NAMALWA (cell line): ENCODE measurements at places on chromosomes 6 and 20.
A peak's percentile ranks its signal among the peaks of the same experiment; 100 is the strongest.

- no peak for DNase-seq
These were observed 87.5 kb upstream of the SYNDIG1 start for GRCh38 chr20:24381886-24382285.

- no peak for DNase-seq
These were observed 5.8 kb downstream of the GZF1 start for GRCh38 chr20:23367770-23368169.

GRCh38 chr20:20832715-20833114 lies 120.3 kb upstream of the RALGAPA2 start:
- DNase-seq: no peak

DNA sequence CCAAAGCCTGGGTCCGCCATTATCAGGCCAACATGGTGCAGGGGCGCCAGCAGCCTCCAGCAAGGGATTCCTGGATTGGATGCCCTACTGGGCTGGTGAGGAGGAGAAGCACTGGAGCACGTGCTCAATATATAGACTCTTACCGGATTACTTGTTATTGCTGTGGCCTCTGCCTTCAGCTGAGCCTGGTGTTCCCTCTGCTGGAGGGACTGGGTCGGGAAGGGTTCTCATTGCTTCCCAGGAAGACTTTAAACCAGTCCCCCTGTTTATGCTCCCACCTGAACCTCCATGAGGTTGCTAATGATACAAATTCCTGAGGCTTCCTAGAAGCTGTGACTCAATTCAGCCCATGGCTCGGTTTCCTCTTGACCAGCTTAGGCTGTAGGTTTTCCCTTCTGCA lies 186.7 kb upstream of the ARID1B start:
- no peak for DNase-seq

DNA sequence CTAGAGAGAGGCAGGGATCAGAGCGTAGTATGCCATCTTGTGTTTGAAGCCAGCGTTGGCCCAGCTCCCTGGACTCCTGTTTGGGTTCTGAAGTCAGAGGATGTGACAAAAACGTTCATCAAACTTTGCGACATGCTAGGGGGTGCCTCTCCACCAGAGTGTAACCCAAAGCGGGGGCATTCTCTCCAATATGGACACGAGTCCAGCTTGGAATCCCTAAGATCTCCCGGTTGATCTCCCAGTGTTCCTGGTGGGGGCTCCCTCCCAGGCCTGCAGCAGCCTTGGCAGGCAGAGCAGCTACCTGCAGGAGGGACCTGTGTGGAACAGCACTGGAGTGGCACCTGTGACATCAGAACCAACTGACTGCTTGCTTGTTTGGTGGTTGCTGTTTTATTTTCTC lies 218.8 kb upstream of the ECI2 start:
- DNase-seq: no peak

DNA sequence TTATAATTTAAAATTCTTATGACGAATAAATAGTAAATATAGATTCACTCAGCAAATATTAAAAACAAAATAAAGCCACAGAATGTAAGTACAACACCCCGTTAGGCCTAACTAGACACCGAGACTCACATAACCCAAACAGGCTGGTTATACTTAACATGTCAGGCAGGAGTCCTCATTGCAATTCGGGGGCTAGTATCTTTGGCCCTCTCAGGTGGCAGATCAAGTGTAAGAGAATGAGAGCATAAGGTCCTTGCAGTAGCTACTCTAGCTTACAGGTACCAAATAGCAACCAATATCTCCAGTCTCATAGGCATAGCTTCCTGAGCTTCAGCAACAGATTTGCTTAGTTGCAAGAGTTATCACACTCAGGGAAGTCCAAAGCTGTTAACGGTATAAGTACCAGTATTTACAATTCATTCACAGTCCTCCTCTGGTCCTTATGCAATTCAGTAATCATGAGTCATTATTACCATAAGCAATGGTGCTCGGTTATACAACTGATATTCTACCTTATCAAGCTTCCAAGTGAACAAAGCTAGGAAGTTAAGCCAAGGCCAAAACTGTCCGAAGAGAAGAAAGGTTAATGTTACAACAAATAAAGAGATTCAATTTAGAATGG lies 20.1 kb downstream of the REV3L start:
- no peak for DNase-seq

DNA sequence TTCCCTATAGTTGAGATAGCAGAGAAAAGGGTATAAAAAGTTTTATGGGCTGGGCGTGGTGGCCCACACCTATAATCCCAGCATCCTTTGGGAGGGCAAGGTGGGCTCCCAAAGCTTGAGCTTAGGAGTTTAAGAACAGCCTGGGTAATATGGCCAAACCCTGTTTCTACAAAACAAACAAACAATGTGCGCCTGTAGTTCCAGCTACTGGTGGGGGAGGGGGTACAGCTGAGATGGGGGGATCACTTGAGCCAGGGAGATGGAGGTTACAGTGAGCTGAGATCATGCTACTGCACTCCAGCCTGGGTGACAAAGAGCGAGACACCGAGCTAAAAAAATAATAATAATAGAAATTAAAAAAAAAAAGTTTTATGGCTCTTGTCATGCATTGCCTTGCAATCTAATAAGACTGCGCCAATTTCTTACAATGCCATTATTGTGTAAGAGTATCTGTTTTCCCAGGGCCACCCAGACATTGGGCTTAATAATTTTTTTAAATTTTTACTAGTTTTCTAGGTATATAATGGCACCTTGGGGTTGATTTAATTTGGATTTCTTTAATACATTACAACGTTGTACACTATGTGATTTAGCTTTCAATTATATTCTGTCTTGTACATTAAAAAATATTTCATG lies 3.9 kb downstream of the ACSS2 start:
- DNase-seq: no peak

- no peak for DNase-seq
These were observed 42.8 kb downstream of the MMS22L start for GRCh38 chr6:97240222-97240621.

GRCh38 chr6:39567091-39567490 lies 158.1 kb downstream of the KIF6 start:
- DNase-seq: no peak

DNA sequence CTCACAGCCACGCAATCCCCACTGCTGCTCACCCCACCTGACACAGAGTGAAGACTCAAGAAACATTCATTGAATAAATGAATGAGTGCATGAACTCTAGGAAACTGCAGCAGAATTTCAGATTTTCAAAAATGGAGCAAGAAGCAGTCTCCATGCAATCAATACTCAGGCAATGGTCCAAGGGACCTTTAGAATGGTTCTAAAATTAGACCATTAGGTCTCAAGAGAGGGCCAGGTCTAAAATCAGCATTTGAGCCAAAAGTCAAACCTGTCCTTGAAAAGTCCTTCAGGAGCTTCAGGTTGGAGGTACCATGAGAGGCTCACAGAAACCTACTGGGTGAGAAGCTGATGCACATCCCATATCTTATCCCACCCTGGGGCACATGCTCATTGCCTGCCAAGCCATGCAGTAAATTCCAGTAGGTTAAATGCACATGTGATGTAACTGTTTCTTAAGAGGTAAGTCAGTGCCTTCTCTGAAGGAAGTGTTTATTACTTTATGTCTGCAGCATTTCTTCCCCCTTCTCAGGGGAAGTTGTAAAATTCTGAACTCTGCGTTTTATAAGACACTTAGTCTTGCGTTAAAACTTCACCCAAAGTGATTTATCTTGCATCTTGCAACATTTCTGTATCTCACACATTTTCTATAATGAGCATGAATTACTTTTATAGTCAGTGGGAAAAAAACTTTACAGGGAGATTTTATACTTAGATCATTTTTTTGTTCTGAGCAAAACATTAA lies 126.6 kb downstream of the ADAT2 start:
- no peak for DNase-seq

DNA sequence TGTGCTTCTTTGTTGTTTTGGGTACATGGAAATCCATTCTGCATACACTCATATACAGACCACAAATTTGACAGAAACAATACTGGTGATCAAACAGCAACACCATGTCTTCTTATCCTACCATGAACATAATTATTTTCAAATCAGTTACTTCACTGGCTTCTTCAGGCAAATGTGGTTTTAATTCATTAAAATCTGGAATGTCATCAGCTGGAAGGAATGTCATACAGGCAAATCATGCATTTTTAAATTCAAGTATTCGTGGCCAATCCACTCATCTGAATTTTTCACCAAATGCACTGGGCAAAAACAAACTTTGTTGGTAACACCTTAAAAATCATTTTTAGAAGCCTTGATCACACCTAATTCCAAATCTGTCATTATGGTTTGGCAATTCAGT lies 59.3 kb downstream of the KIF6 start:
- no peak for DNase-seq

GRCh38 chr6:83257791-83258190 lies 64.6 kb downstream of the RWDD2A start:
- DNase-seq: no peak

DNA sequence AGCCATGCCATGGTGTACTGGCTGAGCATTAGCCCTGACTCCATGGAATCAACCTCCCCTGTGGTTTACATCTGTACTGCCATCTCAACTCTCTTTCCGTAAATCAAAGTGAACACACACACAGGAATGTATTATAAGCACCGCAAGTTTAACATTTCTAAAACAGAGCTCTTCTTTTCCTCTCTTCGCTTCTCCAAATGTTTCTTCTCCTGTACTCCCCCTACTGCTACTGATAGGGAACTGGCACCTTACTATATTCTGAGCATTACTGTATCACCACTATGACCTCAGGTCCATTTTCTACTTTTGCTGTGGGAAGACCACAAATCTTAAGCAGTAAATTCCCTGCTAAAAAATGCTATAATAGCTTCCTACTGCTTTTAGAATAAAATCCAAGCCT lies 101.2 kb downstream of the NUS1 start:
- peak; percentile 4 for DNase-seq

GRCh38 chr6:169073311-169073710 lies 180.3 kb downstream of the THBS2 start:
- DNase-seq: no peak

- no peak for DNase-seq
These were observed 128.2 kb upstream of the ADGRB3 start for GRCh38 chr6:68506911-68507310.

- no peak for DNase-seq
These were observed 185.6 kb downstream of the KIF16B start for GRCh38 chr20:16387666-16388065.

DNA sequence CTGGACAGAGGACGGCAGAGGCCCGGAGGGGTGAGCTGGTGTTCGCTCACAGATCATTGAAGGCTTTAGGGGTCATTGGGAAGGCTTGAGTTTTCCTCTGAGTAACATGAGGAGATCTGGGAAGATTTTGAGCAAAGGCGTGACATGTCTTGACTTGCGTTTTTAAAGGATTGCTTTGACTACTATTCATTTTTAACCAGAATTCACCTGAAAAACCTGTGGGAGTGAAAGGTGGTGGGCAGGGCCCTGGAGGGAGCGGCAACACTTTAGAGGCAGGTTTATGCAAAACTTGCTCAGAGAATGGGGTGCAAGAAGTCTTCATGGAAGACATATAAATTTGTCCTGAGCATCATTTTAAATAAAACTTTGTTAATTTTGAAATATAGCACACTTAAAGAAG lies 72.2 kb upstream of the EEF1E1 start:
- no peak for DNase-seq

- DNase-seq: no peak
These were observed 33.6 kb downstream of the TMX4 start for GRCh38 chr20:7985916-7986315.

GRCh38 chr6:129774697-129775447 lies 64.9 kb upstream of the ARHGAP18 start:
- peak; percentile 63 for DNase-seq

GRCh38 chr6:146071781-146072180 lies 42.9 kb downstream of the GRM1 start:
- DNase-seq: no peak

- DNase-seq: no peak
These were observed 238.0 kb downstream of the ANKRD60 start for GRCh38 chr20:57990396-57990987.

DNA sequence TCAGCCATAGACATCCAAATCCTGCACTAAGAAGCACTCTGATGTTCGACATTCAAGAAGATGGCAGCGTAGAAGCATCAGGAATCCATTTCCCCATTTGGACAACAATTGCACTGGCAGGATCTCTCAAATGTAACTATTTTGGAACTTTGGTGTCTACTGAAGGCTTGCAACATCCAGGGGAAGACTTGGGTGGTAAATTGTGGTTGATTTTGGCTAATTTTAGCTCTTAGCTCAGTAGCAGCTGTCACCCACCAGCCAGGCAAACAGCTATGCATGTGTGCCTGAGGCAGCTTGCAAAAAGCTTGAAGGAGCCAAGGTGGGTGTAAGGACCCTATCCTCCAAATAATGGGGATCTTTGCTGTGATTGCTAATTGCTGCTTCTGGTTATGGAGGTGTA lies 35.1 kb upstream of the PPP1R3G start:
- peak; percentile 27 for DNase-seq

DNA sequence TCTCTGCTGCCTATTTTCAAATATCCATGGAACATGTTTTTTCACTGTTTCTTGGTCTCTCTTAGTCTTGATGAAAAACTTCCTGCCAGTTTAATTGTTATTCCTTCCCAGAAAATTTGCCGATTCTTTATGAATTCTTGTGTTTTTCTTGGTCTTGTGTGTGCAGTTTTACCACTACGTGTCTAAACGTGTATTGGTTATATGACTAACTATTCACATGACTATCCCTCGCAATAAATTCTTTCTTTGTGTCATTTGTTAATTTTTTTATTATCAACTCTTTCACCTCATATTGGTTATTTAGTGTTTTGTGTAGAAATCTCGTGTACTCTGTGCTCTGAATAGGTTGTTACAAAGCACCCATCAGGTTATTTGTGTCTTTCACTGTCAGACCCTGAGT lies 315.4 kb downstream of the HAO1 start:
- DNase-seq: no peak

DNA sequence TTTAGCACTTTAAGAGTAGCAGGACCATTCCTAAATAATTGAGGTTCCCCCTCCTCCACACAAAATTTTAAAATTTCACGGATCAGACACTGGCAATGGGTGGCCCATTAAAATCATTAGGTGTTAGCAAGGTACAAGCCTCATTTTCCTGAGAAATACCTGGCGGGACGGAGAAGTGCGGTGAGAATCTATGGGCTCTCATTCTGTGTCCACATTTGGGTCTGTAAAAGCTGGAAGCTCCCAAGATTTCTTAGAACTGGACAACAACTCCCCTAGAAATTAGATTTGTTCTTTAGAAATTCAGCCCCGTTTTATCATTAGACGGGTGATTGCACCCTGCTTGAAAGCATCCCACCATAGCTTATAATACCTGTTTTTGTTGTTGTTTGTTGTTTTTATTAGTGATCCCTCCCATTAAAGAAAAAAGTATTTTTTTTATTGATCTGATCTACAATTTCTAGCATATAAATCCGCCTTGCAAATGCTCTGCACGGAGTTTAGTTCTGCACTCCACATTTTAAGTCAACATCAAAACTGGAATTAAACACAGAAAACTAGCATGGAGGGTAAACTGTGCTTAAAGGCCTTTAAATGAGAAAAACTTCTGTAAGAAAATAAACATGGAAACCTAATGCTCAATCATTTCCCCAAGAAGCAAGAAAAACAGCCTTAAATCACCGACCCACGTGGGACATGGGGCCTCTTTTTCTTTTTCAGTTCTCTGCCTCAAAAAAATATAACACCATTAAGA lies 5.7 kb downstream of the SIM1 start:
- DNase-seq: no peak

- DNase-seq: no peak
These were observed 5.1 kb upstream of the SLC2A12 start for GRCh38 chr6:134057478-134057877.

- DNase-seq: no peak
These were observed 197.4 kb upstream of the PRSS16 start for GRCh38 chr6:27049863-27050781.
